ENCODE measurements at places on chromosomes 5 and 9. TPM values are rescaled to one million over a fixed set of nuclear protein-coding genes. Genes with fewer than 3 reads are reported as not detected.

The SAP30L gene
- total RNA-seq, result 18.1 TPM

- DNase-seq, result no peak
These were observed 42.7 kb downstream of the SV2C start for GRCh38 chr5:76125888-76126287.

DNA sequence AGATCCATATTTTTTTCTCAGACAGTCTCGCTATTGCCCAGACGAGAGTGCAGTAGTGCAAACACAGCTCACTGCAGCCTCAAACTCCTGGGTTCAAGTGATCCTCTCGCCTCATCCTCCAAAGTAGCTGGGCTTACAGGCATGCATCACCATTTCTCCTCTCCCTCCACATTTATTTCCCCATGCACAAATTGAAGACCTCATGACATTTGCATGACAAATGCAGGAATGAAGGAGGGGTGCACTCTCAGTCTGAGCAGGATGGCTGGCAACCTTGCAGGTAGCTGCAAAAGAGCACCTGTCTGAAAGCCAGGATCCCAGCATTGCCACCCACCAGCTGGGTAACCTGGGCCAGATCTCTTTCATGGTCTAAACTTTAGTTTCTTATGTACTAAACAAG is 111.2 kb downstream of the SH3TC2 start:
- DNase-seq, result no peak

GRCh38 chr9:131253891-131254491 is 22.3 kb downstream of the FAM78A start:
- DNase-seq, result no peak

DNA sequence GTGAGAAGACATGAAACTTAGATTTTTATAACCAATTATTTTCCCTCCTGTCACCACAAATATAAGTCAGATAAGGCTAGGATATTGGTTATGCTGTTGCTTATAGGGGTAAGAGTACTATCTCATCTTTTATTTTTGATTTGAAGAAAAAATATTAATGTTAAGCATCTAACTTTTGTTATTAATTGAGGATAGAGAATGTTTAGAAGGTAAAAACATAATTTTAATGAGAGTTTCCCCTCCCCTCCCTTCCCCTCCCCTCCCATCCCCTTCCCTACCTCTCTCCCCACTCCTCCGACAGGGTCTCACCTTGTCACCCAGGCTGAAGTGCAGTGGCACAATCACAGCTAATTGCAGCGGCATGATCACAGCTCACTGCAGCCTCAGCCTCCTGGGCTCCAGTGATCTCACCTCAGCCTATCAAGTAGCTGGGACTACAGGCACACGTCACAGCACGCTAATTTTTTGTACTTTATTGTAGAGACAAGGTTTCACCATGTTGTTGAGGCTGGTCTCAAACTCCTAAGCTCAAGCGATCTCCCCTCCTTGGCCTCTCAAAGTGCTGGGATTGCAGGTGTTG is 86.7 kb downstream of the RIC1 start:
- no peak for DNase-seq

The LCN9 gene
- total RNA-seq, result not detected

GRCh38 chr9:119074017-119074416 is 295.2 kb downstream of the BRINP1 start:
- no peak for DNase-seq

The TUSC1 gene
- total RNA-seq, result 7.4 TPM

The SLC6A3 gene
- total RNA-seq, result 22.4 TPM

GRCh38 chr9:97564291-97565175 is 63.1 kb downstream of the TMOD1 start:
- no peak for DNase-seq

The CXXC5 gene
- total RNA-seq, result 130 TPM

GRCh38 chr5:85813146-85813545 is 804.6 kb upstream of the COX7C start:
- DNase-seq, result no peak

GRCh38 chr9:70597886-70598285 is 183.4 kb upstream of the KLF9 start:
- DNase-seq, result no peak

GRCh38 chr9:127004946-127005769 is 90.6 kb downstream of the RALGPS1 start:
- no peak for DNase-seq

GRCh38 chr9:5566054-5566618 is 55.8 kb downstream of the PDCD1LG2 start:
- no peak for DNase-seq

DNA sequence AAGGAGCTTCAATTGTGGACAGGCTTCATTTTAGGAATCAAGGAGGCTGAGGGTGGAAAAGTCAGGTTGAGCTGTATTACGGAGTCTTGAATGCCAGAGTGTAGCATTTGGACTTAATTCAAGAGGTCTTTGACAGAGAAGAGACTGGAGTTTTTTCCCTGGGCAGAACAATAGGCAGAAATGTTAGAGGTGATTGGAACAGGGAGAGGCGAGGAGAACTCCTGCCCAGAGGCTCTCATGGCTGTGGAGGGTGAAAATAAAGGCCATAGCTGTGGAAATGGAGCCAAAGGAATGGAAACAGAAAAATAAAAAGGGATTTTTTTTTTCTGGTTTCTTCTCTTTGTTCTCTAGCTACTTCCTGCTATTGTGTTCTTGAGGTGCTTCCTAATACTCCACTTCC is 3.7 kb upstream of the IFNB1 start:
- no peak for DNase-seq

GRCh38 chr5:61303346-61303745 is 28.7 kb upstream of the ZSWIM6 start:
- no peak for DNase-seq

The LOX gene
- total RNA-seq, result 0.27 TPM

DNA sequence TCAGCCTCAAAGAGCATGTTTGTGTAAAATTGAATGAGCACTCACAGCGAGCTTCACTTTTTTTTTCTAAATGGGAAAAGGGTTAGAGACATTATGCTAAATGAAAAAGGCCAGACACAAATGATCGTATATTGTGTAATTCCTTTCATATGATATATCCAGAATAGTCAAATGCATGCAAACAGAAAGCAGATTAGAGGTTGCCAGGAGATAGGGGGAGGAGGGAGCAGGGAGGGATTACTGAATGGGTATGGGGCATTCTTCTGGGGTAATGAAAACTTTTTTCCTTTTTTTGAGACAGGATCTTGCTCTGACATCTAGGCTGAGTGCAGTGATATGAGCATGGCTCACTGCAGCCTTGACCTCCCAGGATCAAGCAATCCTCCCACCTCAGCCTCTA is 47.1 kb downstream of the DMAC1 start:
- DNase-seq, result no peak

DNA sequence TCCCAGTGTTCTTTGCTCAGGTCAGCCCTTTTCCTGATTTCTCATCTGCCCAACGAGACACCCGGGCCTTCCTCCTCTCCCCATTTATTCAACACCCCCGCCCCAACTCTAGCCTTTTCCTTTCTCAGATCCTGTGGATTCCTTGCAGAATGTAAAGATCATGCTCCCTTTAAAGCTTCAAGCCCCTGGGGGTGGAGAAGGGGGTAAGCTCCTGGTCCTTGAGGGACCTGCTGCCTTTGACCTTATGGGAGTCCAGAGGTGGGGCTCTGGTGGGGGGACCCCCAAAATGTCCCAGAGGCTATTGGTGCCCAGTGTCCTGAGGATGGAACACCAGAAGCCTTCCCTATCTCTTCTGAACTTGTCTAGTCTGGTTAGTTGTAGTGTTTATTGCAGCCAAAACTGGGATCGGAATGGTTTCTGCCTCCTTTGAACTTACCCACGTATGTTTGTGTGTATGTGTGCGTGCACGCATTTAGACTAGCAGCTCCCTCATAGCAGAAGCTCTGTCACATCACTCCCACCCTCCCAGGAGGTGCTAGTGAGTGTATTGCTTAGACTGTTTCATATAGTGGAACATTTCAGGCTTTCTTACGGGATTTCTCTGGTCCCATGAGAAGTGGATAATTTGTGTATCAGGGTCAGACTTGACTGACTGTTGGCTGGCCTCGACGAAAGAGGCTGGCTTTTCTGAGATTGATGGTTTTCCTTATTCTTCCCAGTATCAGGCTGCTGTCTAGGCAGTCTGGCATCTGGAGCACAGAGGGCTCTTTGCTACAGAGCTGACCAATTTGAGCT is 1.1 kb downstream of the GALNT10 start:
- DNase-seq, result peak; percentile 34

- no peak for DNase-seq
These were observed 61.5 kb downstream of the RAI14 start for GRCh38 chr5:34717426-34718327.

- DNase-seq, result no peak
These were observed 96.3 kb downstream of the ERCC6L2 start for GRCh38 chr9:95971815-95972214.

The MYO10 gene
- 23.1 TPM for total RNA-seq

The GKAP1 gene
- total RNA-seq, result 47.4 TPM
